Activated CD4-positive, alpha-beta T cell treated with anti-CD3 and anti-CD28 coated beads for 36 hours (primary cell): ENCODE measurements at places on chromosomes 11 and 22. TPM values are rescaled to one million over a fixed set of nuclear protein-coding genes. Genes with fewer than 3 reads are reported as not detected.

The ABCG4 gene
- not detected for total RNA-seq

The OR52E6 gene
- not detected for total RNA-seq

DNA sequence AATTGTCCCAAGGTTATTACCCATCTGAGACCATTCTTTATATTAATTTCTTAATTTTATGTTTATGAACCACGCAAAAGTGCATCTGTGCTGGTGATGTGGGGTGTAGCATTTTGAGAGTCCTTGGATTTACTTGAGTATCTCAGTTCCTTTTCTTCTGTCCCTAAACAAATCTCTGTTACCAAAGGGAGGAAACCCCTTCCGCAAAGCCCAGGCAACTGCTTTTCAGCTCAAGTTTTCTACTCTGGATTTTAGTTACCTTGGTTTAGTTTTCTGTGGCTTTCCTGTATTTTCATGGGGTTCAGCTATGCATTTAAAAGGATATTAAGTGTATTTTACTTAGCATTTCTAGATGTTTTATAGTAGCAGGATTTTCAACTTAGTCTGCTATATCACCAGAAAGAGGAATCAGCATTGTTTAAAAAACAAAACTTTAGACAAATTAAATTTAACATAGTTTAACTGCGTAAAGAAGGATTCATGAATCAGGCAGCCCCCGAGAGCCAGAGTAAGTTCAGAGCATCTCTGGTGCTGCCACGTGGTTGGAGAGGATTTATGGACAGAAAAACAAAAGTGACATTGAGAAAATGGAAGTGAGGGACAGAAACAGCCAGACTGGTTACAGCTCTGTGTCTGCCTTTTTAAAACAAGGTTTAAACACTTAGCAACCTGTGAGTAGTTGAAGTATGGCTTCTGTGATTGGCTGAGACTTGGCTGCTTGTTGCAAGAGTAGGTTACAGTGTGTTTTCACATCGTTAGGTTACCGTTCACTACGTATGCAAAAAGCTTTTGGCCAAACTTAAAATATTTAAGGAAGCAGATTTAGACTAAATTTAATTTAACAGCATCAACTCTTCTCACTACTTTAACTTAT is 9.6 kb downstream of the ADM start:
- H3K27ac ChIP-seq = no peak overlapping the region
- peaks cover 22% of the 10 kb centered on the region for H3K4me1 ChIP-seq
- DNase-seq = peak; percentile 29
- H3K4me3 ChIP-seq = no peak overlapping the region
- H3K36me3 ChIP-seq = no peaks in the 10 kb centered on the region

GRCh38 chr11:17259519-17259918 is 17.0 kb upstream of the NUCB2 start:
- H3K4me3 ChIP-seq = no peak overlapping the region
- peaks cover 25% of the 10 kb centered on the region for H3K4me1 ChIP-seq
- no peak overlapping the region for H3K27ac ChIP-seq
- no peak for DNase-seq

DNA sequence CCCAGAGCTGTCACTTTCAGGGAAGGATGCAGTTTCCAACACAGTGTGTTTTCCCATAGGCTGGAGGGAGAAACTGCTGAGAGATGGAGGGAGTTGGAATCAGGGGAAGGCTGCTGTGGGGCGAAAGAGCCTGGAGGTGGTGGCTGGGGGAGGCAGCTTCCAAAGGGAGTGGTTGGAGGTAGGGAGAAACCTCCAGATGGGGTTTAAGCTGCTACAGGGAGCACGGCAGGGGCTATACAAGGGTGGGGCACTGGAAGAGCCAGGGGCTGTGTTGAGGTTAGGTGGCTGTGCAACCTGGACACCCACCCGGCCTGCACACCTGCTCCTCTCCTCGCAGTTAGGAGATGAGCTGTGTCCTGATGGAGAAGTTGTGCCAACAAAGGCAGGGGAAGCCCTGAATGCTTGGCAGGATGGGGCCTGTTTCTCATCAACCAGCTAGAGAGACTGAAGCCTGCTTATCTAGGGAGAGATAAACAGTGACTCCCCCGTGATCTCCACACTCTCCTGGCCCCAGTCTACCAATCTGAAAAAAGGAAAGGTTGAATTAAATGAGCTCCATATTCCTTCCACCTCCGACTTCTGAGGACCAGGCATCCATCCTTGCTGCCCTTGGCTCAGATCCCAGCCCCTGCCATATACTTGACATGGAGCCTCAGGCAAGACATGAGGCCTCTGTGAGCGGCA is 3.6 kb upstream of the SLCO2B1 start:
- H3K4me3 ChIP-seq = no peak overlapping the region
- H3K36me3 ChIP-seq = no peaks in the 10 kb centered on the region
- peaks cover 8% of the 10 kb centered on the region for H3K27me3 ChIP-seq
- peaks cover 20% of the 10 kb centered on the region for H3K4me1 ChIP-seq
- no peak for DNase-seq

DNA sequence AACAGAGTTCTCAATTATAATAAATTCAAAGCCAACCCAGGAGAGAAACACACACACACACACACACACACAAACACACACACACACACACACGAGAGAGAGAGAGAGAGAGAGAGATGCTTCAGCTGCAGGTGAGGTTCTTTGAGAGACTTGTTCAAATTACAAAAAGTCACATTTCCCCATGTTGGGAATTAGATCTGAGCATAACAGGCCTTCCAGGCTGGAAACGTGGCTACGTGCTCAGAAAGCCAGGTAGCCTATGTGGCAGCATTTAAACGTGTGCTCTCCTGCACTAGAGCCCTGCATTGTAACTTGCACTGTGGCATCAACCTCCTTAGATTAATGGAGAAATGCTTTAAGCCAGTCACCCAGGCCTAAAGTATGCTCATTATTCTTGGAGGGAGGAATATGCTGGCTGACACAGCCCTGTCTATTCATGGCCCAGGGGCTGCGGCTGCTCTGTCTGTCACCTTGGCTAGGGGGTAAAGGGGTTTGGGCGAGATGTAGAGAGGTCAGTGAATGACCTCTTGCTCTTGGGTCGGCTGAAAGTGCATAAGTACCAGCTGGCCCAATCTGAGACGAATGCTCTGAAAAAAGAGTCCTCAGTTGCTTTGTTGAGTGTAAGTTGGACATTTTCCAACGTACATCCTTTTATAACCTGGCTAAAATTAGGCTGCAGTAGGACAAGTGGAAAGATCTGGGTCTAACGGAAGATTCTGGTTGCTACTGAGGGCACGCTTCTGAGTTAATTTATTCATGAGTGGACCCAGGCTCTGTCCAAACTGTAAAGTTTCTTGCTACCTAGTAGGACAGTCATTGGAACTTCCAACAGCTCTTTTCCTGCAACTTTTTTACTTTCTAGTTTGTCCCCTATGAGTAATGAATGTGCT is 171.1 kb upstream of the SEZ6L start:
- no peaks in the 10 kb centered on the region for H3K27me3 ChIP-seq
- DNase-seq = no peak
- no peaks in the 10 kb centered on the region for H3K36me3 ChIP-seq
- H3K27ac ChIP-seq = no peak overlapping the region
- no peaks in the 10 kb centered on the region for H3K4me1 ChIP-seq

The OR8A1 gene
- not detected for total RNA-seq

The CAVIN3 gene
- 24.8 TPM for total RNA-seq

The CBX7 gene
- total RNA-seq = 20.3 TPM

The NLRP10 gene
- total RNA-seq = not detected

DNA sequence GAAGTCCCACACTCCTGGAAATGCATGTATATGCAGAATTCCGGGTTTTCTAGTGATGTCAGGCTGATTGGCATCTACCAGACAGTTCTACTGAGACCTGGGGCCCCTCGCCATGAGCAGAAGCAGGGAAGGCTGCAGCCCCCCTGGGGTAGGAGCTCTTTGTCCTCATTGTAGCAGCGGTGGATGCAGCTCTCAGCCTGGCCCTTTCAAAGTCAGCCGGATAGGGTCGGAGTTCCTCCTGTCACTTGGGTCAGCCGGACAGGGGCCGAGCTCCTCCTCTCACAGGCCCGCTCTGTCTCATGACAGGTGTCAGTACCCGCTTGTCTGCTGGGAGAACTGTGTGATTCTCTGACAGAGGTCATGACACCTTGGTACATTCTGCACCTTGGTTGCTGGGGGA is 30.0 kb downstream of the MRGPRD start:
- H3K27me3 ChIP-seq = peaks cover 1% of the 10 kb centered on the region
- no peaks in the 10 kb centered on the region for H3K36me3 ChIP-seq
- DNase-seq = no peak
- no peak overlapping the region for H3K27ac ChIP-seq
- H3K4me1 ChIP-seq = peaks cover 4% of the 10 kb centered on the region

GRCh38 chr11:62974848-62975522 is 9.8 kb downstream of the SLC22A6 start:
- peak; percentile 59 for DNase-seq
- H3K4me1 ChIP-seq = no peaks in the 10 kb centered on the region
- H3K27me3 ChIP-seq = peaks cover 5% of the 10 kb centered on the region
- no peak overlapping the region for H3K4me3 ChIP-seq

DNA sequence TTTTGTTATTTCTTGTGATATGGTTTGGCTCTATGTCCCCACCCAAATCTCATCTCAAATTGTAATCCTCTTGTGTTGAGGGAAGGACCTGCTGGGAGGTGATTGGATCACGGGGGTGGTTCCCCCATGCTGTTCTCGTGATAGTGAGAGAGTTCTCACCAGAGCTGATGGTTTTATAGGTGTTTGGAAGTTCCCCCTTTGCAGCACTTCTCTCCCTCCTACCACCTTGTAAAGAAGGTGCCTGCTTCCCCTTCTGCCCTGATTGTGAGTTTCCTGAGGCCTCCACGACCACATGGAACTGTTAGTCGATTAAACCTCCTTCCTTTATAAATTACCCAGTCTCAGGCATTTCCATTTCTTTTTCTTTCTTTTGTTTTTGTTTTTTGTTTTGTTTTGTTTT is 24.4 kb upstream of the SIK2 start:
- no peaks in the 10 kb centered on the region for H3K27me3 ChIP-seq
- no peaks in the 10 kb centered on the region for H3K4me1 ChIP-seq
- H3K27ac ChIP-seq = no peak overlapping the region
- no peaks in the 10 kb centered on the region for H3K36me3 ChIP-seq
- no peak overlapping the region for H3K4me3 ChIP-seq
- no peak for DNase-seq

- H3K27ac ChIP-seq = no peak overlapping the region
- no peak for DNase-seq
- H3K4me3 ChIP-seq = no peak overlapping the region
- no peaks in the 10 kb centered on the region for H3K27me3 ChIP-seq
- no peaks in the 10 kb centered on the region for H3K4me1 ChIP-seq
- no peaks in the 10 kb centered on the region for H3K36me3 ChIP-seq
Measured at GRCh38 chr11:91952056-91952455, 272.6 kb upstream of the FAT3 start.

The CST6 gene
- not detected for total RNA-seq

The CARD16 gene
- total RNA-seq = 11.6 TPM

GRCh38 chr22:26436903-26437515 is 7.9 kb downstream of the ASPHD2 start:
- DNase-seq = no peak
- peaks cover 31% of the 10 kb centered on the region for H3K4me1 ChIP-seq
- peaks cover 26% of the 10 kb centered on the region for H3K36me3 ChIP-seq
- H3K4me3 ChIP-seq = no peak overlapping the region
- no peak overlapping the region for H3K27ac ChIP-seq

GRCh38 chr11:130522284-130522961 is 74.0 kb downstream of the ADAMTS15 start:
- no peaks in the 10 kb centered on the region for H3K4me1 ChIP-seq
- no peak overlapping the region for H3K27ac ChIP-seq
- no peaks in the 10 kb centered on the region for H3K36me3 ChIP-seq
- no peak overlapping the region for H3K4me3 ChIP-seq
- no peaks in the 10 kb centered on the region for H3K27me3 ChIP-seq

GRCh38 chr22:23248583-23248982 is 68.3 kb downstream of the BCR start:
- no peaks in the 10 kb centered on the region for H3K27me3 ChIP-seq
- peaks cover 78% of the 10 kb centered on the region for H3K4me1 ChIP-seq
- H3K4me3 ChIP-seq = no peak overlapping the region

The APOA4 gene
- not detected for total RNA-seq

The TIMP3 gene
- total RNA-seq = not detected

- no peak for DNase-seq
- peaks cover 3% of the 10 kb centered on the region for H3K4me1 ChIP-seq
- H3K27me3 ChIP-seq = no peaks in the 10 kb centered on the region
- peaks cover 4% of the 10 kb centered on the region for H3K36me3 ChIP-seq
- H3K27ac ChIP-seq = no peak overlapping the region
- no peak overlapping the region for H3K4me3 ChIP-seq
Measured at GRCh38 chr11:72921028-72921716, 107.0 kb downstream of the ATG16L2 start.

DNA sequence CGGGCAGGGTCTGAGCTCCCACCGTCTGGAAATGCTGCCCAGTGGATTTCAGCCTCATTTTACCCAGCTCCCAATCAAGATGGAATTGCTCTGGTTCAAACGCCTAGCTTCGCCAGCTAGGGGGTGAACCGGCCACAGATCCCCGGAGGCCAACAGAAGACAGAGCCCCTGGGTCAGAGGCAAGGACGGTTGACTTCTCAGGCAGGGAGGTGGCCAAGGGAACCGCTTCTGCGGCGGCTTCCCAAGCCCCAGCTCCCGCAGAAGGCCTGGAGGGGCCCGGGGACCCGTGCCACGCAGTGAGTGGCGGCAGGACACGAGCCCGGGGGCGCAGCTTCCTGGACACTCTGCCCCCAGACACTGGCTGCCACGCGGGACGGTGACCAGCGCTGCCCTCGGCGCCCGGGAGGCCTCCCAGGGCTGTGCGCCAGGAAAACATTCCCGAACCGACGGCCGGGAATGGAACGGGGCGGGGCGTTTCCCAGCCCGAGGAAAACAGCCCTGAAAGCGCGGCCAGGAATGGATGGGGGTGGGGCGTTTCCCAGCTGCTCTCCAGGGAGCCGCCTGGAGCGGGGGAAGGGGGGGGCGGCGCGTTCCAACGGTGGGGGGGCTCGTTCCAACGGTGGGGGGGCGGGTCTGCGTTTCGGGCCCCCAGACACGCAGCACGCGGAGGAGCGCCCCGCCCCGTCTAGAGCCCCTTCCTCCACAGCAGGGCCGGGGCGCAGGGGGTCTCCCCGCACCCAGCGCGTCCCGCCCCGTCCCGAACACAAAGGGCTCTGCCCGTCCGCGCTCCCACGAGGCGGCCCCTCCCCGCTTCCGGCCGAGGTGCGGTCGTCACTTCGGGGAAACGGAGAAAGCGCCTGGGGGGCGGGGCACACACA is 13.5 kb upstream of the B4GALNT4 start:
- H3K27ac ChIP-seq = peak overlapping the region; percentile 96
- peaks cover 47% of the 10 kb centered on the region for H3K4me1 ChIP-seq
- H3K36me3 ChIP-seq = no peaks in the 10 kb centered on the region
- H3K4me3 ChIP-seq = no peak overlapping the region
- H3K27me3 ChIP-seq = no peaks in the 10 kb centered on the region
- DNase-seq = peak; percentile 94

DNA sequence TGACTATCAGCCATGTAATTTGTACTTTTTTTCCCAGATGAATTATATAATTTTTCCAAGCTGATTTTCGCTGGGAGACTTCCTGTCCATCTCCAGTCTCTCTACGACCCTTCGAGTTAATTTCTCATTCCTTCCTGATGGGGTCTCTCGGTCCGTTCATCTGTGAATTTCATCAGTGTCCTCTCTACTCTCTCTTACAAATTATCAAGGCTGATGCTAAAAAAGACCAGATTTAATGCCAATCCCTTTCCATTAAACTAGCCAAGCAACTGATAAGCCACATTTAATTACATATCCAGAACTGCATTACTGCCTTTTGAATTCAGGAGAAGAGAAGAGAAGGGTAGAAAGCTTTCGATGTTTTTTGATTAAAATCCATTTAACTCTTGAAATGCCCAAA is 25.8 kb downstream of the VSIG10L2 start:
- H3K4me1 ChIP-seq = no peaks in the 10 kb centered on the region
- no peak overlapping the region for H3K27ac ChIP-seq
- no peak overlapping the region for H3K4me3 ChIP-seq

The ISX gene
- not detected for total RNA-seq

The CRYBB3 gene
- total RNA-seq = not detected

GRCh38 chr11:130118165-130118564 is 41.4 kb upstream of the ST14 start:
- H3K4me3 ChIP-seq = no peak overlapping the region
- peaks cover 44% of the 10 kb centered on the region for H3K4me1 ChIP-seq
- peaks cover 17% of the 10 kb centered on the region for H3K36me3 ChIP-seq
- DNase-seq = no peak
- H3K27me3 ChIP-seq = peaks cover 4% of the 10 kb centered on the region
